Activated naive CD8-positive, alpha-beta T cell treated with anti-CD3 and anti-CD28 coated beads, Interleukin-2, amount 10 ng/mL, durations not matched to agents 7 days and 5 days (primary cell): ENCODE measurements at places on chromosomes 12 and 14. TPM values are rescaled to one million over a fixed set of nuclear protein-coding genes. Genes with fewer than 3 reads are reported as not detected.

DNA sequence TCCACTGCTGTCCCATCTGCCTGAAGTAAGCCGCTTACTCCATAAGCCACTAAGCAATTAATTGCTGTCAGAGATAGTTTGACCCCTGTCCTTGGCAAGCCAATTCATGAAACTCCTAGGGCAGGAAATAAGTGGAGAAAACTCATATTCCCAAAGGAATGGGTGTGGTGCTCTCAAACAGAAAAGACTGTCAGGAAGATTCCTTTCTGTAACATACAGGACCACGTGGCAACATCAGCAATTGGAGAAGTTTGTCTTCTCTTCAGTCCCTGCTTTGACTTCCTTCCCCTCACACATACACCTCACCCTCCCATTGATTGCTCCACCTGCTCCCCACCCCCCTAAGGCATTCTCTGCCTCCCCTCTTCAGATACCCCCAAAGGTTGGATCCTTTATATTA is 36.2 kb upstream of the MDM1 start:
- H3K36me3 ChIP-seq = peaks cover 4% of the 10 kb centered on the region
- peaks cover 48% of the 10 kb centered on the region for H3K4me1 ChIP-seq
- H3K27me3 ChIP-seq = no peaks in the 10 kb centered on the region

- no peaks in the 10 kb centered on the region for H3K36me3 ChIP-seq
- H3K27ac ChIP-seq = no peak overlapping the region
- no peak overlapping the region for H3K4me3 ChIP-seq
- H3K4me1 ChIP-seq = peaks cover 7% of the 10 kb centered on the region
- no peaks in the 10 kb centered on the region for H3K27me3 ChIP-seq
These were observed 55.7 kb downstream of the TMX1 start for GRCh38 chr14:51295646-51296263.

GRCh38 chr12:22530-23201 is 43.9 kb upstream of the IQSEC3 start:
- peaks cover 8% of the 10 kb centered on the region for H3K4me1 ChIP-seq
- no peak for DNase-seq
- H3K4me3 ChIP-seq = no peak overlapping the region
- no peak overlapping the region for H3K27ac ChIP-seq
- H3K27me3 ChIP-seq = no peaks in the 10 kb centered on the region

Gene TAS2R14
- total RNA-seq = 2.5 TPM
